IPS-NIHi11 (cell line): ENCODE measurements at places on chromosomes 2 and 18.

GRCh38 chr2:170845343-170845742 lies 28.7 kb downstream of the GAD1 start:
- DNase-seq = peak; percentile 44

DNA sequence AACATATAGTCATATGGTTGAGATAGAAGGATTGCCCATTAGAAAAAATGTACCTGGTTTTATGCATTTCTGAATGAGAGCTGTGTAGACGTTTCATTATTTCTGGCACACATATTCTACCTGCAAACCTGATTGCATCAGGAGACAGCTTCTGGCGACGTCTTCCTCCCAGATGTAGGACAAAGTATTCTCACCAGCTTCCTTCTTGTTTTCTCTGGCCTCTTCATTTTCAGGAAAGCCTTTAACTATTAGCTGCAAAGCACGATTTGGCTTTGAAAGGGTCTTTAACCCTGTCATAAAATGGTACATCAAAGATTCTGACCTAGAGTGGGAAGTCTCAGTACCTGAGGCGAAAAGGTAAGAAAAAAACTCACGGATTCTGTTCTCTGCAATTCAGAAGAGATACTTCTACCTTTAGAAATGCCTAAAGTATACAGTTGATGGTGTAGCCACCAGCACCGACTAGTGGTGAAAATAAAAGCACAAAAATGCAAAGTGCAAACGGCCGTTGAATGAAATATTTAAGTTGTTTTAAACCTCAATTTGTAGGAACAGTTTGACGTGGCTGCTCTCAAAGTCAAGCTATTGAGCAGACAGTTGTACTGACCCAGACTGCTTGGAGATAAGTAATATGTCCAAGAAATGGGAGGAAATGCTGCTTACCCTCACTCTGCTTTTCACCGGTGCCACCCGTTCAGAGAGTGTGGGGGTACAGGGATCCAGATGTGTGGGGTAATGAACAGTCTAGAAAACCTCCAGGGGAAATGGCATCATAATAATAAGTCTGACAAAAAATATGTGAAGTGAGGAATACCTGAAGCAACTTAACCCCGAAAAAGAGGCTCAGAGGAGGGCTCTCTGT lies 20.2 kb downstream of the IL18RAP start:
- DNase-seq = peak; percentile 26

- no peak for DNase-seq
These were observed 1093.9 kb downstream of the CBLN2 start for GRCh38 chr18:71450257-71450656.

DNA sequence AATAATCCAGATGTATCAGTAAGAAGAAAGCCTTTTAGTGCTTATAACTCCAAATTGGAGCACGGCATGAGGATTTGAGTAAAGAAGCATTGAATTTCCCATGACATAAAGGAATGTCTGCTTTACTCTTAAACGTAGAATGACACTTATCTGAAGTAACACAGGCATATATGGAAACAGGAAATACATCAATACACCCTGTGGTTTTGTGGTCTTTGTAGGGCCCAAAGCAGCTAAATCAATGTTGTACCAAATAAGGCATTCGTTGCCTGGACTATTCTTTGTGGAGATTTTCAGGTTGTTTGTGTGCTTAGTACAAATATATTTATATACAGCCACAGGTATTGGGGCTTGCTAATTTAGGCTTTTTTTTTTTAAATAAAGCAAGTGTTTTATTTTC lies 660.5 kb downstream of the LRRTM4 start:
- DNase-seq = no peak

DNA sequence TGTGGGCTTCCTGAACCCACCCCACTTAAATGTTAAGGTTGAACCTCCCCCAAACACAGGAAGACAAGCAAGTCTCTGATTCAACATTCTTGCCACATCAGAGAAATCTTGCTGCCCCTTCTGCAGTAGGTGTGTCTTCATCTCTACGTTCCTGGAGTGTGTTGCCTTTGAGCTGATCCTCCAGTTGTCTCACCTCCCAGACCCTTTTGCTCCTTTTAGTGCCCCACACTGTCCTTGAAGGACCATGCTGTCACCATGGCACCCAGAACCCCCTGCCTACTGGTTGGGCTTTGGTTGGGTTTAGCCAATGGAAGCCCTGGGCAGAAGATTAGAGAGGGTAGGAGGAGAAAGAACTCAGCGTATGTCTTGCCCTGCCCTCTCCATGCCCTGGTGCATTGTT lies 10.7 kb downstream of the CAB39 start:
- DNase-seq = no peak

DNA sequence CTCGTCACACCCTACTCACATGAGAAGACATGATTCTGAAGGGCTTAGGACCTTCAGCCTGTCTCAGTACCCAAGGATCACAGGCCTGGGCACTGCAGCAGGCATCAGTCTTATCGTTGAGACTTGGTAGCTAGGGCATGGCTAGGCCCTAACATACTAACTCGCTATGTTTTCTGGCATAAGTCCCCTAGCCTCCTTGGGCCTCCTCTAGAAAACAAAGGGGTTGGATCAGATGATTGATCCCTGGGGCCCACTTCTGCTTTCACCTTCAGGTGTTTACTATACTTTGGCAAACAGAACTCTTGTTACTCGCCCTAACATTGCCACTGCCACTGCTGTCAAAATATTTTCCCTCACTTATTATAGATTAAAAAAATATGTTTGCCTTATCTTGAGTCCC lies 44.2 kb downstream of the VSNL1 start:
- no peak for DNase-seq

DNA sequence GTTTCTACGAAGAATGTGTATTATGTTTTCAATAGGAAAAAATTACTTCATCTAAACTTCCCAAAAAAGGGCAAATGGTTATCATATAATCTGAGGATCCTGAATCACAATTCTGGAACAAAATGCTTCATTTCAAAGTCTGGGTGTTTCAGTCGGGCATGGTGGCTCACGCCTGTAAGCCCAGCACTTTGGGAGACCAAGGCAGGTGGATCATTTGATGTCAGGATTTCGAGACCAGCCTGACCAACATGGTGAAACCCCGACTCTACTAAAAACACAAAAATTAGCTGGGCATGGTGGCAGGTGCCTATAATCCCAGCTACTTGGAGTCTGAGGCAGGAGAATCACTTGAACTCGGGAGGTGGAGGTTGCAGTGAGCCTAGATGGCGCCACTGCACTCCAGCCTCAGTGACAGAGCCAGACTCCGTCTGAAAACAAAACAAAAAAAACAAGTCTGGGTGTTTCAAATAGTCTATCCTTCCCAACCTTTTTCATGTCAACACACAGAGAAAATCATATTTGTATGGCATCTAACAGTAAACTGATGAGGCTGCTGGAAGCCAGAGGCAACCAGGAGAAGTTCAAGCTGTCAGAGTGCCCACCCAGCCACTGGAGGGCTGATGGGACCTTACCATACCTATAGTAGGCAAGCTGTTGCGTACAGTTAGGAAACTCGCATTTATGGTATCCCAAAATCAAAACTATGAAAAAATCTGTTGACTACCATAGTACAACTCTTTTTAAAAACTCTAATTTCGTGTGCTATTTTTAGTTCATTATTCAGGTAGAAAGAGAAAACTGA lies 14.6 kb downstream of the NBAS start:
- DNase-seq = no peak

DNA sequence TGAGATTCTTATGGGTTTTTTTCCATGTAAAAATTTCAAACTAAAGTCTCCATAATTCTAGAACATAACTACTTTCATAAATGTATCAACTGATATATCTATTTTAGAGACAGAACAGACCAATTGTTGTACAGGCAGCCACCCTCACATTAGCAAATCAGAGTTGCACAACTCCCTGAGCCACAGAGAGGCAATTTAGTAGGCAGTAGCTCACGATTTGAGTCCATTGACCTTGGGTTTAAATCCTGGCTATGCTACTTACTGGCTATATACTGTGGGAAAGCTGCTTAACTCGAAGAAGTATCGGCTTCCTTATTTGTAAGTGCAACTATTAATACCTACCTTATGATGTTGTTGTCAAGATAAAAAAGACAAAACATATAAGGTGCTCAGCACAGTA lies 16.2 kb downstream of the MTIF2 start:
- DNase-seq = no peak

DNA sequence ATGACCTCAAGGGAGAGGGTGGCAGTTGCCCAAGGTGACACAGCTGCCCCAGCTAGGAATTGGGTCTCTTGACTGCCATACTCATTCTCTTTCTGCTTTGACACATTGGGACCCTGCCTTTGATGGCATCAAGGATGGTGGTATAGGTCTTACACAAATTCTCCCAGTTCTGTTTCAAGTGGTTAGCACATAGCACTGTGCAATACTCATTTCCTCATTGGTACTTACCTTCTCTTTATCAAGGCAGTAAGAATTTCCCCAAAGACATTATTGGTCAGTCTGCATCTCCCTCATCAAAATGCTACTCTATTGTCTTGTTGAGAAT lies 35.9 kb upstream of the CCDC93 start:
- DNase-seq = no peak

- DNase-seq = no peak
These were observed 138.2 kb downstream of the DOK6 start for GRCh38 chr18:69538849-69539248.

GRCh38 chr2:242046206-242046826 lies 176.8 kb downstream of the RTP5 start:
- peak; percentile 51 for DNase-seq

DNA sequence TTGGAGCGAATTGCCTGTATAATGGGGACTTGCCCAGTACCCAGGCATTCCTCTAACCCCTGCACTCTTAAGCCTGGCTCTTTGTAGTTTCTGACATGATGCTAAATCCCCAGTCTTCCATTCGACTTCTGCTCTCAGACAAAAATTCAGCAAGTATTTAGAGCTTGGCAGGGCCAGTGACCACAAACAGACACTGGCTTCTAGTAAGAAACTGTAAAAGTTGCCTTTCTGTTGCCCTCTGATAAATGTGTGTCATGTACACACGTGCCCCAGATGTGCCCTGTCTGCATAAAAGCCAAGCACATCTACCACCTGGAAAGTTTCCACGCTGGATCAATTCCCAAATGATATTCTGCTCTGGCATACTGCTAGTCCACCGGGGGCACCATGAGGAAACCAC lies 18.0 kb downstream of the PAX3 start:
- DNase-seq = no peak

- no peak for DNase-seq
These were observed 293.7 kb downstream of the BCL11A start for GRCh38 chr2:60259781-60260180.

- peak; percentile 91 for DNase-seq
These were observed 42.8 kb downstream of the PLEKHA3 start for GRCh38 chr2:178522950-178523595.

- DNase-seq = peak; percentile 28
These were observed 66.2 kb downstream of the ACVR2A start for GRCh38 chr2:147910990-147911473.

DNA sequence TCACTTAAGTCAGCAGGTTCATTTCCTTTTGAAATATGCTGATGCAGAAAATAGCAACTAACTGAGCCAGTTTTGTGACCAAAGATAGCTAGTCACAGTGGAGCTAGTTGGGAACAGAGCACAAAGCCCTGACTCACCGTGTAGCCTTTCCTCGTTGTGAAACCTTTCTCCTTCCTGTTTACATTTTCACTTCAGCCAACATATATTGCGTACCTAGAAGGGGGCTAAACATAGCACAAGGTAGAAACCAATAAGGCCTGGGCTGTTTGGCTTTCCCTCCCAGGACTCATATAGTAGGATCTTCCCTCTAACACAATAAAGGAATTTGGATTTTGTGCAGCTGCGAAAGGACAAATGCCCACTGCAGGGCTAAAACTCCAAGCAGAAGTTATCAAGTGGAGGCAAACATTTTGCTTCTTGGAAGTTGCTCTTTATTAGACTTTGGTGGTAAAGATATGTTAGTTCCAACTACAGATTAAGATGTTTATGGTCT lies 24.5 kb upstream of the LPIN2 start:
- no peak for DNase-seq

GRCh38 chr2:20094142-20094755 lies 42.8 kb upstream of the LAPTM4A start:
- DNase-seq = no peak

DNA sequence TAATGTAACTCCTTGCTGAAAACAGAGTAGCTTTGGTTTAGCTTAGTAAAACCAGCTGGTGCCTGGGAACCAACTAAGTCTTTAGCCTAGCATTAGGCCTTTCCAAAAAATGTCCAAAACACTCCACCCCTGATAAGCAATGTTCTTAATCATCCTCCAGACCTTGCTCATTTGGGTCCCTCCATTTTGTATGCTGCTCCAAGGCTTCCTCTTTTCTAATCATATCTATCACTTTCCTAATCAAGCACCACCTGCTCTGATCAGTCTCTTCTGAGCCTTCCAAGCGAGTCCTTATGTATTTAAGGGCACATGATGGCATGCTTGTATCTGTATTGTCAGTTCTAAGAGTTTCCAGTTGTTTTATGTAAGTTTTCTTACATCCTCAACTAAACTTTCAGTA lies 23.6 kb downstream of the THADA start:
- no peak for DNase-seq

DNA sequence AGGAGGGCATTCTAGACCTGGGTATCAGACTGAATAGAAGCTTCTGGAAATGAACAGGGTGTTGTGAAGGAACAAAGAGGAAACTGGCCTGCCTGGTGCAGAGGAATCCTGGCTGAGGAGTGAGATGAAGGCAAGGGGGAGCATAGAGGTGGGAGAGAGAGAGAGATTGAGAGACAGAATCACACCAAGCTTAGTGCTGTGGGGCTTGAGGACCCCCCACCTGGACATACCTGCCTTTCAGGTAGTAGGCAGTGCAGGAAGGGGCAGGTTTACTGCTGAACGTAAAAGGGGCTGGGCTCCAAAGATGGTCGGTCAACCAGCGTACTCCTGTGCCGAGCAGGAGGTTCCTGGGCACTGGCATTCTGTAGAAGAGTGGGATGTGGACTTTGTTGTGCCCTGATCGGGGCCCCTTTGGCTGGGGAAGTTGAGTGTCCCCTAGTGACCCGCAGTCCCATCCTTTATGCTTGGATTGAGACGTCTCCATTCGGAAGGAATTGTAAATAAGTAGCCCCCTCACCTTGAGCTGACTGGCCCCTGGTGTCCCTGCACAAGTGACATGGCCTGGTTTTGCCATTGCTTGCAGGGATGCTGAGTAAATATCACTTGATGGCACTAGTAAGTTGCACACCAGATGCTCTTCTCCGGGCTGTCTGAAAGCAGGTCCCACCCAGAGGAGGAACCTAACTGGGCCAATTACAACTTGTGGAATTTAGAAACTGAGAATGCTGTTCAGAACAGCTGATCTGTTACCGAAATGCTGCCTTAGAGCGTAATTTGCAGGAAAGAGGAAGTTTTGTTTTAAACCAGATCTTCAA lies 1.4 kb downstream of the UBE2F start:
- DNase-seq = no peak

- DNase-seq = no peak
These were observed 559.3 kb upstream of the TNP1 start for GRCh38 chr2:217419055-217419671.
